ENCODE measurements at places on chromosomes 5 and 9. TPM values are rescaled to one million over a fixed set of nuclear protein-coding genes. Genes with fewer than 3 reads are reported as not detected.

Gene PCDHB4
- total RNA-seq, result 5.4 TPM

Gene EIF4EBP3
- 6.2 TPM for total RNA-seq

Gene TTC39B
- total RNA-seq, result 27.9 TPM

Gene PCDHGB5
- 1.6 TPM for total RNA-seq

Gene SNCB
- total RNA-seq, result not detected

Gene KLF9
- total RNA-seq, result 29.8 TPM

Gene NUTM2F
- total RNA-seq, result not detected

Gene F2RL2
- 7.9 TPM for total RNA-seq

Gene RETREG1
- 3.3 TPM for total RNA-seq

Gene PKD2L2
- total RNA-seq, result not detected

Gene ERBIN
- 58.6 TPM for total RNA-seq

Gene DCAF12
- total RNA-seq, result 24.4 TPM

Gene CDX1
- total RNA-seq, result 0.57 TPM

Gene ARL14EPL
- total RNA-seq, result not detected

Gene EIF4E1B
- total RNA-seq, result not detected

Gene CEL
- 0.87 TPM for total RNA-seq

Gene STPG3
- not detected for total RNA-seq

Gene PRDM9
- total RNA-seq, result not detected

Gene PCDH1
- total RNA-seq, result 10.9 TPM

Gene GFPT2
- 18.8 TPM for total RNA-seq

Gene LCP2
- not detected for total RNA-seq

Gene CERCAM
- 280 TPM for total RNA-seq

Gene OR1J2
- not detected for total RNA-seq

Gene ZNF300
- 4.0 TPM for total RNA-seq

Gene HSPB3
- 0.37 TPM for total RNA-seq

Gene GRXCR2
- total RNA-seq, result not detected

Gene STK32A
- 0.31 TPM for total RNA-seq

Gene ZCCHC10
- total RNA-seq, result 19.9 TPM

Gene BARHL1
- total RNA-seq, result not detected

Gene MARVELD2
- total RNA-seq, result 2.0 TPM

Gene IFNA13
- total RNA-seq, result not detected

Gene CDKN2A
- 21.2 TPM for total RNA-seq

Gene URM1
- 60.6 TPM for total RNA-seq

Gene ACSL6
- not detected for total RNA-seq

Gene LIX1
- 0.20 TPM for total RNA-seq

Gene IL3
- not detected for total RNA-seq

Gene ADAMTS19
- total RNA-seq, result 0.08 TPM

Gene SEMA4D
- 3.3 TPM for total RNA-seq

Gene EDIL3
- 604 TPM for total RNA-seq

Gene PDZD2
- total RNA-seq, result 34.0 TPM

Gene ZDHHC11
- total RNA-seq, result 4.7 TPM

Gene ADAMTS13
- total RNA-seq, result 9.5 TPM

Gene GM2A
- 21.4 TPM for total RNA-seq

Gene GPR151
- total RNA-seq, result not detected

Gene PCDHGC5
- 1.7 TPM for total RNA-seq

Gene HTR1A
- total RNA-seq, result not detected

Gene ARL10
- total RNA-seq, result 37.8 TPM

Gene PCDHA13
- total RNA-seq, result 1.1 TPM

Gene TARS1
- 253 TPM for total RNA-seq

Gene ADAMTS12
- 32.9 TPM for total RNA-seq

Gene PTGDS
- 80.4 TPM for total RNA-seq

Gene GRM6
- total RNA-seq, result not detected

Gene WNT8A
- not detected for total RNA-seq

Gene NR2F1
- total RNA-seq, result 28.7 TPM

Gene GABRA6
- total RNA-seq, result not detected
